Spleen (tissue), 13 donors: ENCODE measurements at places on chromosomes 2 and 18. TPM values are rescaled to one million over a fixed set of nuclear protein-coding genes. Genes with fewer than 3 reads are reported as not detected.

GRCh38 chr18:43588838-43589237, 311.5 kb upstream of the SYT4 start:
- peak; percentile 62 for DNase-seq

LAMA1 gene
- total RNA-seq = 1.3 TPM

SPP2 gene
- not detected for total RNA-seq

GRCh38 chr2:1769703-1770422, 25.5 kb upstream of the PXDN start:
- no peak for DNase-seq

HOXD10 gene
- not detected for total RNA-seq

MYO3B gene
- total RNA-seq = 0.43 TPM

DNA sequence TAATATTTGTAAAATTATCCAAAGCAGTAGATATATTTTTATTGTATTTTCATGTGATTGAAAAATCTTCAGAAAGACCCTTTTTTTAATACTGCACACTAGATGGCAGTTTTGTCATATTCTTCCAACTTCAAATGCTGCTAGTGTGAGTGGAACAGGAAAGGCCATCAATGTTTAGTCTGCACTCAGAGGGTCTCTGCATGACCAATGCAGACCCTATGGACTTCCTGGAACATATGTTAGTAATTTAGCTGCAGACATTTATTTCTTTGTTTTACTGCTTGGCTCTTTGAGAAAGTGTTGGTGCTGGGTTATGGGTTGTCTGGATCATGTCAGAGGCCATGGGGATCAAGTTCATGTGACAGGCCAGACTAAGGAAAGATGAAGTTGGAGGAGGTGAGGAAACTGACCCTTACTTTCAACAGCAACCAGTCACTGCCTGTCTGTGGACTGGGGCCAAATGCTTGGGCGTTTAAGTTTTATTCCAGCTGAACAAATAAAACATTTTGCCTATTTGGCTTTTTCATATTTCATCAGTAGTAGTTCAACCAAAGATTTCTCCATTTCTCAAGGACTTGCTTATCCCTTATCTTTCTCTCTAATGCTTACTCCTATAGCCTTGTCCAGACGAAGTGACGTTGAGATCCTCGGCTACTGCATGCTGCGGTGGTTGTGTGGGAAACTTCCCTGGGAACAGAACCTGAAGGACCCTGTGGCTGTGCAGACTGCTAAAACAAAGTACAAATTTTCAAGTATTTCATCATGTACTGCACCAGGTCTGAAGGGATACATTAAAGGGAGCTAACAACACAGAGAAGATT, 84.8 kb downstream of the VRK2 start:
- no peak for DNase-seq

- no peak for DNase-seq
Measured at GRCh38 chr2:195214072-195214471, 443.0 kb upstream of the SLC39A10 start.

DSC1 gene
- total RNA-seq = 0.11 TPM

- no peak for DNase-seq
Measured at GRCh38 chr2:32611366-32611765, 16.5 kb upstream of the TTC27 start.

GRCh38 chr2:235827585-235827992, 333.7 kb downstream of the AGAP1 start:
- peak; percentile 51 for DNase-seq
